ENCODE measurements at places on chromosomes 2 and 18.

GRCh38 chr2:177221970-177222369 lies 9.4 kb downstream of the HNRNPA3 start:
- DNase-seq, result no peak

- no peak for DNase-seq
These were observed 29.7 kb downstream of the CD8B2 start for GRCh38 chr2:106516864-106517263.

DNA sequence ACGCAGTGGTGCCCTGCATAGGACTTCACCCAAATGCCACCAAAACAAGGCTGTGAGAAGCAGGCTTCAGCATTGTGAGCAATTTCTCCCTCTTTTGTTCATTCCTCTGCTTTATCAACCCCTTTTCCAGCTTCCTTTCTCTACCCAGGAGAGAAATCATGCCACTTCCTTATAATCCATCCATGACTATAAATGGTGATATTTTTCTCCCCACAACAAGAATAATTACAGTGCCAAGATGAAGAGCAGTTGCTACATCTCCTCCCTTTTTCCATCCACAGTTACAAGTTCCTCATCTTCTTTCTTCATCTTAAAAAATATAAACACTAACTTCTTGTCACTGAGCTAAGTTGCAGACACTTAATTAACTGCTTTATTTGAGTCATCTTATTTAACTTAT lies 167.2 kb downstream of the ANTXR1 start:
- DNase-seq, result no peak

- no peak for DNase-seq
These were observed at the start of gene LYPD1 for GRCh38 chr2:132669908-132670495. Gene LYPD1 (minus strand): TSS chr2:132670205. CDS start chr2:132669932, 273 bp downstream.

DNA sequence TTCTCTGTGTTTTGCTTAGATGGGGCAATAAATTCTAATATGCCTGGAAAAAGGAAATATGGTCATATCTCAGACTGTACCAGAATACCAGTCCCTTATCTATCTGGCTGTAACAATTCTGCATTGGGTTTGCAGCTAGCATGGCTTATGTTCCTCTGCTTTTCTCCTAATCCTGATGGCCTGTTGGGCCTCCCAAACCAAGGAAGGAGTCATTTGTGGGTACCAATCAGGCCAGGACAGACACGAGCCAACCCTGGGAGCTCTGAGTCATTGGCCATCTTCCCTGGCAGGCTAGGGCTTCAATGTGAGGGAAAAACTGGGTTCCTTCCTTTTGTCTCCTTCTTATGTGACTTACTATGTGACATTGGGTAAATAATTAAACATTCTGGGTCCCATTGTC lies 12.0 kb downstream of the SMARCAL1 start:
- no peak for DNase-seq

DNA sequence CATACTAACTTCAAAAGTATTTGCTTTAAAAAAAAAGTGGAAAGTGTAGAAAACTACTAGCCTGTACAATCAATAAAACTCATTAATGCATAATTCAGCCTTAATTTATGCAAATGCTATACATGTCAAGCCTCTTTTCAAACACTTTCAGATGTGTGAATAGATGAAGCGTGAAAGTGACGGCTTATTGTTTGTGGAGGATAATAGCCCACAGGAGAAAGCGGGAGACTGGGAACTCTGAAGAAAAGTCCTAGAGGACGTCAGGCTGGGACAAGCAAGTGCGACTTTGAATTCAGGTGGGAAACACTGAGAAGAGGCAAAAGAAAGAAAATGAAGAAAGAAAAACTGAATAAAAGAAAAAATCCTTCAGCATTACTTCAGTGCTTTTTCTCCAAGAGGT lies 108.5 kb downstream of the STK39 start:
- no peak for DNase-seq

DNA sequence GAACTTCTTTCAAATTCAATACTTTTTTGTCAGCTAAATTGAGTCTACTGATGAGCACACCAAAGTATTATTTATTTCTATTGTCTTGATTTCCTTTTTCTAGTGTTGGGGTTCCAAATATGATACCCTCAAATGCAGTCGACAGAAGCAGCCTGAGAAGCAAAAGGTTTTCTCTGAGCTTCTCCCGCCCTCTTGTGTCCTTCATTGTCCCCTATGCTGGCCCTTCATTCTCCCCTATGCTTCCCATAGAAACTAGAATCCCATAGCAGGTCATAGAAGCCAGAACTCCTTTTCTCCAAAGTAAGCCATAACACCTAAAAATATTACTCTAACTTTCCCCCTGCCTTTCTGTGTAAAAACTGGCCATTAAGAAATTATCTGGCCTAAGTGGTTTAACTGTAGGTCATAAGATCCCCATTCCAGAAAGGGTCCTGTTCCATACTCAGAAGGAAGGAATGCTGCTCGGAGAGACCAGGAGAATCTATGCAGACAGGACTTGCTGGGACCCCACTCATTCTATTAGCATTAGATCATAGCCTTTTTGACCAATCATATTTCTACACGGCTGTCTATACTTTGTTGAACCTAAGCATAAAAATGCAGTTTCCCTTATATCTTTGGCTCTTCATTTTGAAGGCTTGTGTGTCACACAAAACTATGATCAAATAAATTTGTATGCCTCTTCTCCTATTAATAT lies 764.6 kb upstream of the PKDCC start:
- no peak for DNase-seq

- peak; percentile 75 for DNase-seq
These were observed 3.5 kb downstream of the ZCCHC2 start for GRCh38 chr18:62526098-62527025.
